ENCODE measurements at places on chromosomes 6 and 20. TPM values are rescaled to one million over a fixed set of nuclear protein-coding genes. Genes with fewer than 3 reads are reported as not detected.

DNA sequence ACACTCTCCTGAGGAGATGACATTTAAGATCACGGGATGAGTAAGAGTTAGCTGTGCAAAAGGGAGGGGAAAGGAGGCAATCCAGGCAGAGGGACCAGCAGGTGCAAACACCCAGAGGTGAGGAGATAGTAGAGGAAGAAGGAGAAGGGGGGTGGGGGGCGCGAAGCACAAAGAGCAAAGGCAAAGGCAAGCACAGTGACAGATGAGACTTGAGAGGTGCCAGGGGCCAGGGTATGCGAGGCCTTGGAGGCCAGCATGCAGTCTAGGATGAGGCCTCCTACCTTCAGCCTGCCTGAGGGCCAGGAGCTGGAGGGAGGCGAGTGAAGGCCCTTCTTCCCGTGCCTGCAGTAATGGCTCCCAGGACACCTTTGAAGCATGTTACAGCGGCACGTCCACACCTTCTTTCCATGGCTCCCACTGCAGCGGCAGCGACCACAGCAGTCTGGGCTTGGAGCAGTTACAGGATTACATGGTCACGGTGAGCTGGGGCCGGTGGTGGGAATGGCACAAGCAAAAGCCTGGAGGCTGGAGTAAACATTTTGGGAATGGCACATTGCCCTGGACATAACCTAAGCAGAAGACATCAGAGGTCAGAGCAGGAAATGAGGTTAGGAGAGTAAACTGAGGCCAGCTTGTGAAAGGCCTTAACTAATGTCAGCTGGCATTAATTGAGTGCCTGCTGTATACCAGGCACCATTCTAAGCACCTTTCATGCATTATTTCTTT, 18.6 kb downstream of the CCM2L start:
- no peaks in the 10 kb centered on the region for H3K27me3 ChIP-seq
- no peak overlapping the region for H3K27ac ChIP-seq
- no peaks in the 10 kb centered on the region for H3K36me3 ChIP-seq
- peaks cover 4% of the 10 kb centered on the region for H3K4me1 ChIP-seq
- no peak overlapping the region for H3K4me3 ChIP-seq

DNA sequence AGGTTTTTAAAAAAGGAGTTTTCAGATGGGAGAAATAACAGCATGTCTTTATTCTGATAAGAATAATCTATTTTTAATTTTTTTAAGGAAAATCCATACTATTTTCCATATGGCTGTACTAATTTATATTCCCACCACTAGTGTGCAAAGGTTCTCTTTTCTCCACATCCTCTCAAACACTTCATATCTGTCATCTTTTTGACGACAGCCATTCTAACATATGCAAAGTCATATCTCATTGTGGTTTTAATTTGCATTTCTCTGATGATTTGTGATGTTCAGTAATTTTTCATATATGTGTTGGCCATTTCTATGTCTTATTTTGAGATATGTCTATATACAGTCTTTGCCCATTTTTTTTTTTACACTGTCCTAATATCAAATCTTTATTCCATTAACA, 280.6 kb upstream of the RUNX2 start:
- no peak overlapping the region for H3K4me3 ChIP-seq
- H3K27ac ChIP-seq = no peak overlapping the region
- no peaks in the 10 kb centered on the region for H3K36me3 ChIP-seq
- DNase-seq = no peak
- no peaks in the 10 kb centered on the region for H3K4me1 ChIP-seq

PET117 gene
- total RNA-seq = 11.3 TPM

- H3K27ac ChIP-seq = peak overlapping the region; percentile 47
- no peak overlapping the region for H3K4me3 ChIP-seq
- peaks cover 32% of the 10 kb centered on the region for H3K4me1 ChIP-seq
These were observed 100.0 kb upstream of the MAN1A1 start for GRCh38 chr6:119449331-119450156.

DNA sequence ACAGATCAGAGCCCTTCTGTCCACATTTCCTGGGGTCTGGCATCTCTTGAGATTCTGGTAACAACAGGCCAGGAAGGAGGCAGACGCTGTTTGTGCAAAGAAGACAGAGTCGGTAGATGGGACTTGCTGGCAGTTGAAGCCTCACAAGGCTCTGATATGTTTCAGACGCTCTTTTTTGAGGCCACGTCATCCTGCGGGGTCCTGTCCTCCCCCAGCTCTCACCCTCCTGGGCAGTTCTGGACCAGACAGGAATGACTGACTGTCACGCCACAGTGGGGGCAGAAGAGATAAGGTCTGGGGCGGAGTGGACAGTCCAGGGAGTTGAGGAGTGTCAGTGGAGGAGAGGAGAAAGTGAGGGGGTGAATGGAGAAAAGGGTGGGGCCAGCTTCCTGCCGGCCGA, 87.1 kb upstream of the SULF2 start:
- H3K36me3 ChIP-seq = no peaks in the 10 kb centered on the region
- no peak for DNase-seq
- H3K27me3 ChIP-seq = no peaks in the 10 kb centered on the region
- no peaks in the 10 kb centered on the region for H3K4me1 ChIP-seq
- no peak overlapping the region for H3K4me3 ChIP-seq
- no peak overlapping the region for H3K27ac ChIP-seq

BMP7 gene
- 0.05 TPM for total RNA-seq

SLC24A3 gene
- not detected for total RNA-seq

HLA-DRA gene
- 2,040 TPM for total RNA-seq

- H3K36me3 ChIP-seq = peaks cover 47% of the 10 kb centered on the region
- no peaks in the 10 kb centered on the region for H3K4me1 ChIP-seq
- H3K27me3 ChIP-seq = no peaks in the 10 kb centered on the region
- H3K27ac ChIP-seq = peak overlapping the region; percentile 79
- no peak for DNase-seq
These were observed 5.0 kb downstream of the BRD2 start for GRCh38 chr6:32973144-32974015.

ARFGEF3 gene
- 0.08 TPM for total RNA-seq

All from GM12878 (cell line).